Immature natural killer cell (primary cell): ENCODE measurements at places on chromosomes 12 and 14. TPM values are rescaled to one million over a fixed set of nuclear protein-coding genes. Genes with fewer than 3 reads are reported as not detected.

CLEC4E gene
- polyA plus RNA-seq, result not detected

PRICKLE1 gene
- polyA plus RNA-seq, result 0.38 TPM

DPPA3 gene
- polyA plus RNA-seq, result not detected

TAS2R13 gene
- polyA plus RNA-seq, result not detected

HOXC5 gene
- polyA plus RNA-seq, result not detected

ACSS3 gene
- not detected for polyA plus RNA-seq

RHEBL1 gene
- 16.5 TPM for polyA plus RNA-seq

HOXC9 gene
- not detected for polyA plus RNA-seq

FAM234B gene
- 1.3 TPM for polyA plus RNA-seq

LRRC10 gene
- polyA plus RNA-seq, result not detected

USP44 gene
- 1.4 TPM for polyA plus RNA-seq

CLEC6A gene
- polyA plus RNA-seq, result not detected

SLC25A3 gene
- polyA plus RNA-seq, result 406 TPM

SOAT2 gene
- not detected for polyA plus RNA-seq

KCNJ8 gene
- not detected for polyA plus RNA-seq

GYS2 gene
- polyA plus RNA-seq, result not detected

OVCH1 gene
- not detected for polyA plus RNA-seq

ABCC9 gene
- not detected for polyA plus RNA-seq

CLIP1 gene
- 9.5 TPM for polyA plus RNA-seq

ADAM21 gene
- polyA plus RNA-seq, result not detected

TAS2R19 gene
- not detected for polyA plus RNA-seq

C12orf54 gene
- polyA plus RNA-seq, result not detected

FZD10 gene
- polyA plus RNA-seq, result not detected

CLEC1A gene
- polyA plus RNA-seq, result not detected

CRACR2A gene
- 4.0 TPM for polyA plus RNA-seq

FSCB gene
- not detected for polyA plus RNA-seq
